ENCODE measurements at places on chromosomes 1 and 21. TPM values are rescaled to one million over a fixed set of nuclear protein-coding genes. Genes with fewer than 3 reads are reported as not detected.

NBPF15 gene
- total RNA-seq: 106 TPM

FLG2 gene
- not detected for total RNA-seq

ANGEL2 gene
- 93.6 TPM for total RNA-seq

PIGP gene
- total RNA-seq: 3.8 TPM

KRTAP13-3 gene
- total RNA-seq: not detected

ITLN2 gene
- total RNA-seq: not detected

SMPDL3B gene
- not detected for total RNA-seq

GBP4 gene
- 1.3 TPM for total RNA-seq

Measured in parietal lobe (tissue), 2 donors.